Renal pelvis (tissue), 12 donors: ENCODE measurements at places on chromosomes 5 and 9.

- DNase-seq: no peak
These were observed 28.4 kb upstream of the TLE1 start for GRCh38 chr9:81717747-81718077.

- peak; percentile 36 for DNase-seq
These were observed 37.4 kb upstream of the TNFAIP8 start for GRCh38 chr5:119318256-119318894.

DNA sequence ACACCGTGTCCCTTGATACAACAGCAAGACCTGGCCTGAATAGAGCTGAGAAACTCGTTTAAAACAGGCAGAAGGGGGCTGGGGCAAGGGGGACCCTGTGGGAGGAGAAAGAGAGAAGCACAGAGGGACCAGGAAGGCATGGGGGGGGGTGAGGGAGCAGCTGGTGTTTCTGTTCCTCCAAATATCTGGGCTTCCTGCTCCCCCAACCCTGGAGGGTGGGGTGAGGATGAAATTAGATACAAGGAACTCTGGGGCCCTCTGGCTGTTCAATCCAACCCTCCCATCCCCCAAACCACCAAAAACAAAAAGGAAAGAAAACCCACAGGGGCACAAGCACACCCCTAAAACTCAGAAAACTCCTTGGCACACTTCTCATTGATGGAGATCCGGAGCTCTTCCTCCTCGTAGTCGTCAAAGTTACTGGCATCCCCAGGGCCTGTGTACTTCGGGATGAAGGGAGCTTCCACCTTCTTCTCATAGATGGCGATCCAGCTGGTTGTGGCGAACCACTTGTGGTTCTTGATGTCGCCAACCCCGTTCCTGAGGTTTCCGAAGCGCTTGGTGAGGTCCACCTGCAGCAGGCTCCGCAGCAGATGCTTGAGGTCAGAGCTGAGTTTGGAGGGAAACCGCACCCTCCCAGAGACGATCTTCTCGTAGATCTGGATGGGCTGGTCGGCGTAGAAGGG lies 1.1 kb downstream of the PRKACG start:
- no peak for DNase-seq

DNA sequence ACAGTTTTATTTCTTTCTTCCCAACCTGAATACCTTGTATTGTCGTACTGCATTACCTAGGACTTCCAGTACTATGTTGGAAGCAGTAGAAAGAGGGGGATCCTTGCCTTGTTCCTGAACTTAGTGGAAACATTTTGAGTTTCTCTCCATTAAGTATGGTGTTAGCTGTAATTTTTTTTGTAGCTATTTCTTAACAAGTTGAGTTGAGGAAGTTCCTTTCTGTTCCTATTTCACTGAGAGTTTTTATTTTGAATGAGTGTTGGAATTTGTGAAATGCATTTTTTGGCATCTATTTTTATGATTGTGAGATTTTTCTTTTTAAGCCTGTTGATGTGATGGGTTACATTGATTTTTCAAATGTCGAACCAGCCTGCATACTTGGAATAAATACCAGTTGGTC lies 49.0 kb downstream of the FSD1L start:
- no peak for DNase-seq

DNA sequence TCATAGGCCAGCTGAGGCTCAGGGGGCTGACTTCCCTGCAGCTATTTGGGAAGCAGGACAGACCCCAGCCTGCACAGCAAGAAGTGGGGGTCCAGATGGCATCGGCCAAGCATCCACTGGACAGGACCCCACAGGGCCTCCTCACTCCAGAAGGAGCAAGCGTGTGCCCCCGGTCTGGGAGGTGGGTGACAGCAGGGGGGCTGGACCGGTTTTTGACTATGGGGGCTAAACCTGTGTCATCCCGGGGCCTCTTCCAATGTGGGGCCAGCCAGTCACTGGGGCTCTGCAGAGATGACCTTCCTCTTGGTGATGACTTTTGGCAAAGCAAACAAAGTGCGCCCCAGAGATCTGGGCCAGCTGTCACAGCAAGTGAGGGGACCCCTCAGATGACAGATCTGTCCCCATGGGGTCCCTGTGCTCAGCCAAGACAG lies 163.9 kb downstream of the OLFM1 start:
- no peak for DNase-seq

DNA sequence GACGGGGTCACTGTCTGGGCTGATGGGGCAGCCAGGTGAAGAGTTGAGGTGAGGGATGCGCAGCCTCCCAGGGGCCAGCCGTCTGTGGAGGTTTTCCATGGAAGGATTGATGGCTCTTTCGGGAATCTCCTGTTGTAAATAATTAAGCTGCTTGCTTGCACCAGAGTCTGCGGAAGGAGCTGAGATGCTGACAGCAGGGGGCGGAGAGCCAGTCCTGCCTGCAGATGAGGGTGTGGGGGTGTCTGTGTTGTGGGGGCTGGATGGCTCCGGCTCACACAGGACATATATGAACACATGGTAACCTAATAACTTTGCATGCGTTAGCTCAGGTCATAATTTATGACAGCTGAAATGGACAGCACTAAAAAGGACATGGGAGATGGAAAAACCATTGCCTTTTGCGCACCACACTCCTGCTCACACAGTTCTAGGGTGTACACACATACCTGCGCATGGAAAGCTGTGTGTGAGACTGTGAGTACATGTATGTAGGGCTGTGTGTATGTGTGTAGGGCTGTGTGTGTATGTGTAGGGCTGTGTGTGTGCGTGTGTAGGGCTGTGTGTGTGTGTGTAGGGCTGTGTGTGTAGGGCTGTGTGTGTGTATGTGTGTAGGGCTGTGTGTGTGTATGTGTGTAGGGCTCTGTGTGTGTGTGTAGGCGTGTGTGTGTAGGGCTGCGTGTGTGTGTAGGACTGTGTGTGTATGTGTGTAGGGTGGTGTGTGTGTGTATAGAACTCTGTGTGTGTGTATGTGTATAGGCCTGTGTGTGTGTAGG lies 36.8 kb upstream of the SEMA4D start:
- DNase-seq: peak; percentile 69

- DNase-seq: no peak
These were observed 241.5 kb downstream of the TLE4 start for GRCh38 chr9:79813258-79813638.

DNA sequence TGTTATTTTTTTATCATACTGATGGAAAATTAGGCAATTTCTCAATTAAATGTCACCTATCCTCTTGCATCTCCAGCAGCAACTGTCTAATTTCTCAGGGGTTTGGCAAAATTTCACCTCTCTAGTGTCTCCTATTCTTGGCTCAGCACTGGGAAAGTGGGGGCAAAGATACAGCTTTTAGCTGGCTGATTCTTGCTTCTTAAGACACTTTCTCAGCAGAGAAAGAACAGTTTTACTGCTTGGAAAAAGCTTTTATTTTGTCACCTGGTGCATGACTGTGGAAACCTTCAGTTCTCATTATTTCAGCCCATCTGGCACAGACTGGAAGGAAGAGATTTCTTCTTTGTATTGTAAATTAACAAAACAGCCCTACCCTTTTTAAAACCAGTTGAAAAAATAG lies 283.6 kb upstream of the SGCD start:
- no peak for DNase-seq

DNA sequence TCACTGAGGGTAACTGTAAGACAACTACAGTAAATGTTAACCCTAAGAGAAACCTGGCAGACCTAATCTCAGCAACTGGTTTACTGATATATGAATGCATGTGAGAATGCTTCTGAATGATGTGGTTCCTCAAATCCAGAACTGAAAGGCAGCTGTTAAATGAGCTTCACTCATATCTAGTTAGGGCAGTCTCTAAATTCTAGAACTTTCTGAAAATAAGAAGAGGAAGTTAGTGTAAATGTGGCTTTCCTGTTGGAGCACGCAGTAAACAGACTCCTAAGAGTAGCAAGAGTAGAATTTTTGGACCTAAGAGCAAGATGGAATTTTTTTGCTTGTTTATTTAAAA lies 117.9 kb upstream of the KCNN2 start:
- no peak for DNase-seq

DNA sequence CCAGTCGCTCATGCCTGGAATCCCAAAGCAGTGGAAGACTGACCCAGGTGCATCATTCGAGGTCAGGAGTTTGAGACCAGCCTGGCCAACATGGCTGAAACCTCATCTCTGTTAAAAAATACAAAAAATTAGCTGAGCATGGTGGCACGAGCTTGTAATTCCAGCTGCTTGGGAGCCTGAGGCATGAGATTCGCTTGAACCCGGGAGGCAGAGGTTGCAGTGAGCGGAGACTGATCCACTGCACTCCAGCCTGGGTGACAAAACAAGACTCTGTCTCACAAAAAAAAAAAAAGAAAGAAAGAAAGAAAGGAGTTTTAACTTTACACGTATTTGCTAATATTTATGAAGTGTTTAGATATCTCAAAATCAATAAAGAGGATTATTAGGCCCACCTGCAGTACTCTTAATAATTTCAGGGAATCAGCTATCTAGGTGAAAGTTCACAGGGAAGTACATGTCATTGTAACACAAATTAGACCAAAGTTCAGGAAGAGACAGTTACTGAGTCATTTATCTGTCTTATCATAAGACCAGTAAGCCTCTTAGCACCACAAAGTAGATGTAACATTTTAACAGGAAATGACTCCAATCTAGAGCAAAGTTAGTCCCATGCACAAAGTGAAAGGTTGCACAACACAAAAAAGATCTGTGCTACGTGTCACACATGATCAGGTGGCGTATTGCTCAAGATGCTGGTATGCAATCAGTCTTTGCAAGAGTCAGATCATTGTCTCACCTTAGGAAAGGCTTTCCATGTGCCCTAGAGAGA lies 34.1 kb upstream of the PLIN2 start:
- no peak for DNase-seq

DNA sequence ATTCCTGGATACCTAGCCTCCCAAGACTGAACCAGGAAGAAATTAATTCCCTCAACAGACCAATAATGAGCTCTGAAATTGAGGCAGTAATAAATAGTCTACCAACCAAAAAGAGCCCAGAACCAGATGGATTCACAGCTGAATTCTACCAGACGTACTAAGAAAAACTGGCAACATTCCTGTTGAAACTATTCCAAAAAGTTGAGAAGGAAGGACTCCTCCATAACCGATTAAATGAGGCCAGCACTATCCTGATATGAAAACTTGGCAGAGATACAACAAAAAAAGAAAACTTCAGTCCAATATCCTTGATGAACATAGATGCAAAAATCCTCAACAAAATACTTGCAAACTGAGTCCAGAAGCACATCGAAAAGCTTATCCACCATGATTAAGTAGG lies 392.5 kb upstream of the GRAMD2B start:
- DNase-seq: no peak

GRCh38 chr9:17847908-17848307 lies 269.0 kb downstream of the SH3GL2 start:
- no peak for DNase-seq

DNA sequence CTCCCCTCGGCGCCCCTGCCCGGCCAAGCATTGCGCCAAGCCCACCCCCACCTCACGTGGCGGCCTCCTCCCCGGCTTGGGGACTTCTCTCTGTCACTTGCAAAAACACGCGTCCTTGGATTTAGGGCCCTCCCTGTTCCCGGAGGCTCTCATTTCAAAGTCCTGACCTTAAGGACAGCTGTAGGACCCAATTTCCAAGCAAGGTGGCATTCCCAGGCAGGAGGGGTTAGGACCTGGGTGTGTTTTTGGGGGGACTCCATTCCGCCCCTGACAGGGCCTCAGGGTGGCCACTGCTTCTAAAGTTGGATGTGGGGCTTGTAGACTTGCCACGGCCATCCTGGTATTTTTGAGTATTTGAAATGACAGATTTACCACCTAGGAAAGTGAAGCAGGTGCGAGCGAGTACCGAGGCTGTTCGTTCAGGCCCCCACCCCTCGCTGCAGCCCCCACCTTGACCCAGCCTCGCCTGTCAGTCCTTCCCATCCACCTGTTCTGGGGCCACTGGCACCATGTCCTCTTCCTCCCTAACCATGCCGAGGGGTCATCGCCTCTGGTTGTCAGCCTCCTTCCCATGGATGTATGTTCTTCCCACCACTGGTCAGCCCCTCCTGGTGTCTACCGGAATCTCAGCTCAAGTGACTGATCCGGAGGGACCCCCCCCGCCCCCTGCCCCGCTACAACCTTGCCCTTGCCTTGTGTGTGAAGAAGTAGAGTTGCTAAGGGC lies 52.4 kb downstream of the MRPL36 start:
- DNase-seq: no peak

- no peak for DNase-seq
These were observed 17.1 kb downstream of the BRD3 start for GRCh38 chr9:134050726-134051125.

DNA sequence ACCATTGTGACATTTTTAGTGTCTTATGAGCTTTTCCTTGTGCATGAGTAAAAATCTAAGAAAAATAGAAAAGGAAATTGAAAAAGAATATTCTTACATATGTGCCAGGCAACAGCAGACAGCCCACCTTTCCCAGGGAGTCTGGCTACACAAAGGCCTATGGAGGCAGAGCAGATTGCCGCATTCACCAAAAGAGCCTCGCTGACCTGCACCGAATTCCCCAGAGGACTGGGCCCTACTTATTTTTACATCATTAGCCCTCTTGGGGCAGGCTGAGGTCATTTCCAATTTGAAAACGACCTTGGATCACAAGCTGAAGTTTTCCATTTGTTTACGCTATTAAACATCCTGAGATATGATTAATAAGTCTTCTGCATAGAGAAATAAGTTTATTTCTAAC lies 66.2 kb upstream of the WDR41 start:
- no peak for DNase-seq

DNA sequence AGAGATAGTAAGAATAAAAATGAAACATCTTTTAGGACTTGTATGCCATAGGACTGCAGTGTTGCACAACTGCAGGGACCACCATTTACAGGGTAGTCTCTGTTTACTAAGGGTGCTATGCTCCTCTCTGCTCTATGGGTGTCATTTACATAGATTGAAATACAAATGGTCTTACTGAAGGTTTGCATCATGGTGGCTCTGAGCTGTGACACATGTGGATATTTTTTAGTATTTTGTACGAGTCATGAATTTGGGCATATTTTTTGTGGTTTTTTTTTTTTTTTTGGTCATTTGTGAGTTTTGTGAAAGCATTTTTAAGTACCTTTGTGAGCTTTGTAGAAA lies 47.4 kb downstream of the CSNK1G3 start:
- no peak for DNase-seq

DNA sequence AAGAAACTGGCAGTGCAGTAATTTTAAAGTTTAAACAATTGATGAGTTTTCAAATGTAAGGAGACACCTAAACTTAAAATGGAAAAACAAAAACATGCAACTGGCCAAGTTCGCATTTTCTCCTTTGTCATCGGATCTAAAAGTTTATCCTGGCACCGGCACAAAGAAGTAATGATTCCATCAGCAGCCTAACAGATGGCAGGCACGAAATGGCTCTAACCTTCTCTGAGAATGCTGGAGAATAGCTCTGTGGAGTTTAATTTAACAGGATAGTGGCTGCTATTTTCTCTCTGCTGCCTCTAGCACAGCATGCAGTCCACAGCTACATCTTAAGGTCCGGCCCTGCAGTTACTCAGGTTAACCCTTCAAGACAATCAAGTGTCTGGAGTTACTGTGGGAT lies 82.2 kb downstream of the PRELID2 start:
- DNase-seq: peak; percentile 8

GRCh38 chr5:93364378-93364777 lies 216.6 kb downstream of the NR2F1-AS1 start:
- no peak for DNase-seq
